GM12878 (cell line): ENCODE measurements at places on chromosomes 7 and 10. TPM values are rescaled to one million over a fixed set of nuclear protein-coding genes. Genes with fewer than 3 reads are reported as not detected.

GRCh38 chr10:81876253-81877077, 1.5 kb downstream of the NRG3 start:
- no peak for DNase-seq

DNA sequence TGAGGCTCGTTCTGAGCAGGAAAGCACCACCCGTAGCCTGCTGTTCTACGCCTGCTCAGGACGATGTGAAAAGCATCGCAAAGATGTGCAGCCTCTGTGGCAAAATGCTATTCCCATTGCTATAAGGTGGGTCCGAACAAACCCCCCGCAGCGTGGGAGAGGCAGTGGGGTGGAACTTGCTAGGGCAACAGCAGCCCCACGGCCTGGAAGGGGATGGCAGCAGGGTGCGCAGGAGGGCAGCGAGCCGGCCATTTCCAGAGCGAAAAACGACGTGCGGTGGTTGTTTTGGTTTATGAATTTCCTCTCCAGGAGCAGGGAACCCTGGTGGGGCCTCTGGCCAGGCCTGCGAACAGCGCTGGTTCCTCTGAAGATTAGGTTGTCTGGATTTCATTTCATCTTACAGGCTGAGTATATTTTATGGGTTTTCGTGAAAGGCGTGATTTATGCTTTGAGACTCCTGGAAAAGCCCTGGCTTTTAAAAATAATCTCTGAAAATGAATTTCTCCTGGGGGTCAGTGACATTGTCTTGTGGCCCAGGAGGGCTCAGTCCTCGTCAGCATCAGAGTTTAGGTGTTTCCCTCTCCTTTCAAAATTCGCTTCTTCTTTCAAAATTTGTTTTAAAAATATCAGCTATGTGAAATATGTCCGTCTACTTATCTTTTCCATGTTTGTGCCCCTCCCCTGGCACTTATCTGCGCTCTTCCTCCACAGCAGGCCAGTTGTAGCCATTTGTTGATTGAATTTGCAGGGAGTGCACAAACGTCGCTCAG, 42.3 kb upstream of the UBE3C start:
- no peak for DNase-seq

- peak; percentile 19 for DNase-seq
Measured at GRCh38 chr10:33743429-33743857, 409.0 kb upstream of the NRP1 start.

DNA sequence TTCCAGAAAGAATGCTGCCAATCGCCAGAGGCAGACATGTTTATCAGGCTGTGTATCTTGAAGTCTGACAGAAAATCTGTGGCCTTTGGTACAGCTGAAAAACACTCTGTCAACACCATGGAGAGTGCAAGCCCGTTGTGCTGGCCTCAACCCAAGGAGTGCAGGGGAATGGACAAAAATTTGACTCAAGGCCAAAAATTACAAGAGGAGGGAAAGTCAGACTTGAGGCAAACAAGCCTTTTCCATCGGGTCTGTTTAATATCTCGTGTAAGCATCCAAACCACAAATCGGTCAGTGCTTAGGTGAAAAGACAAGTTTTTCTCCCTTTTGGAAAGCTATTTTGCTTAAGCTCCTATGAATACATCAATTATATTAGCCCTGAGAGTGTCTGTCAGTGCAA, 305.3 kb upstream of the NFE2L3 start:
- DNase-seq: no peak

GRCh38 chr7:117870448-117871130, 2.7 kb downstream of the CTTNBP2 start:
- no peak for DNase-seq

GRCh38 chr10:85649461-85649860, 717.1 kb downstream of the GRID1 start:
- DNase-seq: no peak

- no peak for DNase-seq
Measured at GRCh38 chr10:133294189-133294588, 14.5 kb downstream of the TUBGCP2 start.

Gene NEUROG3
- total RNA-seq: not detected in 2 replicates

Gene OIT3
- not detected in 2 replicates for total RNA-seq

Gene SCIN
- total RNA-seq: 0.80 and 2.1 TPM in 2 replicates
